HT-29 (cell line): ENCODE measurements at places on chromosomes 7 and 10.

GRCh38 chr7:40909346-40909980, 774.7 kb downstream of the SUGCT start:
- no peak for DNase-seq

DNA sequence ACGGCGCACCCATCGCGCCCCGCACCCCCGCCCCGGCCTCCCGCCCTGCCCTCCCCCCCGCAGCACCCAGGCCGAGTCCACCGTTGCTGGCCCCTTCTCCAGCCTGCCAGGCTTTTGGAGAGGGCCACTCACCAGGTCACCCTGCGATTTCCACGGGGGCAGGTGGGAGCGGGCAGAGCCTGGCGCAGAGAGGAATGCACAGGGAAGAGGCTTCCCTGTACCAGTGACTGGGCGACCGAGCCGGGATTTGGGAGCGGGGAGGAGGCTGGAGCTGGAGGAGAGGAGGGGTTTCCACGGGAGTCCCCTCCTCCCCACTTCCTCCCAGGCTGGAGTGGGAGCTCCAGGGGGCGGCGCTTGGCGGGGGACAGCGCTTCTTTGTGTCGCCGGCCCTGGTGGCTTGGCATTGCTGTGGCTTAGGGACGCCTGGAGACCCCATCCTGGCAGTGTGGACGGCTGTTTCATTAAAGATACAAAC, 19.3 kb downstream of the TCAF1 start:
- no peak for DNase-seq

DNA sequence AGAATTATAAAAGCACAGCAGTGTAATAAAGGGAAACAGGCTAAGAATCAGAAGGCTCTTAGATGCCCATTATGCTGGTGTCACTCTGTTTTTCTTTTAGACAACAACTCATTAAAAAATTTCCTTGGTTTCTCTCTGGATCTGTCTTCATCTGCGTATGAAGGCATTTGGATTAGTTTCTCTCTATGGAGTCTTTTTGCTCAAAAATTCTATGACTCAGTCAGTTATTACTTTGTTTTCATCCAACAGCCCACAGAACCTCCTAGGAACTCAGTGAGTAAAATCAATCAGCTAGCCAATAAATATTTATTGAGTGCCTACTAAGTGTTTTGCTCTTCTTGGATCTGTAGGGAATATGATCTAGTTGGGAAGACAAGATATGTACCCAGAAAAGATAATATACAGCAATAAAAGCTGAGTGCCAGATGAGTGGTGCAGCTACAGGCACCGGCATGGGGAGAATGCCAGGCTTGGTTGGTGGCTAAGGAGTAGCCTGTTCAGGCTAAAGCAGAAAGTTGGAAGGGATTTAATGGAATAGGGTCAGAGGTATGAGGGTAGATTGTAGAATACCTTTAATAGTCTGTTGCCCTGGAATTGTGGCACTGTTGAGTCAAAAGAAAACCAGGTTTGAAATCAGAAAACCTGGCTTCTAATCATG, 156.2 kb downstream of the LRRC4 start:
- no peak for DNase-seq

DNA sequence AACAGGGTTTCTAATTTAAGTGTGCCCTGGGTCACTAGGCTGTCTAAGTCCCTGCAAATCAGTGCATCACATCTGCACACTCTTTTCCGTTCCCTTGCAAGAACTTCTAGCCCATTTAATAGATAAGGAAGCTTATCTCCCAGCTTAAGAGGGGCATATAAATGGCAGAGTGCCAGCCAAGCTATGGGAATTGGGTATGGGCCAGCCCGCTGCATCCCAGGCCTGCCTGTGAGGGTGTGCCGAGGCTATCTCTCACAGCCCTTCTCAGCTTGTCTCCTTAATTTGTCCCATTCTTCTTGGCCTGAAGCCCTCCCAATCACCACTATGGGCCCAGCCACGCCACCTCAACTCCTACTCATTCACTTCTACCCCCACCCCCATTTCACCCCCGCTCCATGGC, 14.7 kb downstream of the AQP1 start:
- no peak for DNase-seq

DNA sequence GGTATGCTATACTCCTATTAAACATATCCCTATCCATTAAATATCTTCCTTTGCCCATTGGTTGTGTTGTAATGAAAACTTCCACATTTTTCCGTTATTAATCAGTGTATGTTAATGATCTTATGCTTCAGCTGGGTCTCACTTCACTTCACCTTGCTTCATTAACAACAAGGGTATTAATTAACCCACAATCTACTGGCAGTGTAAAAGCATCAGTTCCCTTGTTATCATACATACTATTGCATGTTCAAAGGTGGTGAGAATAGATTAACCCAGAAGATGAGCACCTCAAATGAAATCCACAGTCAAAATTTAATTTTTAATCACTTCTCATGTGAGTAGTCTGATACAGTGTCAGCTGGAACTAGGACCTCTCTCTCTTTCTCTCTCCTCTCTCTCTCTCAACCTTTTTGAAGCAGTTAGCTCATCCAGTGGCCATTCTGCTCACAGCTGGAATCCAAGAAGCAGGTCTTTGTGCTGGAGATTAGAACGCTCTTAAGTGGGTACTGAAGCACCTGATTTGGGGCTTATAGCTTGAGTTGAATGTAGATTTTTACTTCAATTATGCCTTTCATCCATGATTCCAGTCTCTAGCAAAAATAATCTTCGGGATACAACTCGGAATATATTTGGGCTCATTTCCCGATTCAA, 172.3 kb downstream of the RAPGEF5 start:
- DNase-seq: no peak

DNA sequence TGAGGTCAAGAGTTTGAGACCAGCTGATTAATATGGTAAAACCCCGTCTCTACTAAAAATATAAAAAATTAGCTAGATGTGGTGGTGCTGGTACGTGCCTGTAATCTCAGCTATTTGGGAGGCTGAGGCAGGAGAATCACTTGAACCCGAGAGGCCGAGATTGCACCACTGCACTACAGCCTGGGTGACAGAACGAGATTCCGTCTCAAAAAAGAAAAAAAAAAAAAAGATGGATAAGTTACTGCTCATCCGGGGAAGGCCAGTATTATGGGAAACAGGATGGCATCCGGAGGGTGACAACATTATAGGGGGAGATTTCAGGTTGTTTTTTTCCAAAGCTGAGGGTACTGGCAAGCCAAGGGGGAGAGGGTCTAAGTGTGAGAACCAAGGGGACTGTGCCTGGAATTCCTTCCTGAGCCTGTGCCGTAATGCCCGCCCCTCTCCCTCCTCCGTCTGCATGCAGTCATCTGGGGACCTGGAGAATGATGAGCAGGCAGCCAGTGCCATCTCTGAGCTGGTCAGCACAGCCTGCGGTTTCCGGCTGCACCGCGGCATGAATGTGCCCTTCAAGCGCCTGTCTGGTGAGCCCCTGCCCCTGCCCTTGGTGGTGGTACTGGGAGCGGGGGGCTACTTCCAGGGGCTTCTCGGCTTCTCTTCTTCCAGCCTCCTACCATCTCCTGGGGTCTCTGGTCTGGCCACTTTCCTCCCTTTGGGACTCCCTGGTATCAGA, 4.4 kb downstream of the LAMTOR4 start:
- DNase-seq: no peak

- no peak for DNase-seq
Observed at GRCh38 chr7:17209101-17209500, 89.4 kb upstream of the AHR start.

- DNase-seq: peak; percentile 1
Observed at GRCh38 chr10:105188737-105189462, 547.8 kb downstream of the SORCS3 start.

DNA sequence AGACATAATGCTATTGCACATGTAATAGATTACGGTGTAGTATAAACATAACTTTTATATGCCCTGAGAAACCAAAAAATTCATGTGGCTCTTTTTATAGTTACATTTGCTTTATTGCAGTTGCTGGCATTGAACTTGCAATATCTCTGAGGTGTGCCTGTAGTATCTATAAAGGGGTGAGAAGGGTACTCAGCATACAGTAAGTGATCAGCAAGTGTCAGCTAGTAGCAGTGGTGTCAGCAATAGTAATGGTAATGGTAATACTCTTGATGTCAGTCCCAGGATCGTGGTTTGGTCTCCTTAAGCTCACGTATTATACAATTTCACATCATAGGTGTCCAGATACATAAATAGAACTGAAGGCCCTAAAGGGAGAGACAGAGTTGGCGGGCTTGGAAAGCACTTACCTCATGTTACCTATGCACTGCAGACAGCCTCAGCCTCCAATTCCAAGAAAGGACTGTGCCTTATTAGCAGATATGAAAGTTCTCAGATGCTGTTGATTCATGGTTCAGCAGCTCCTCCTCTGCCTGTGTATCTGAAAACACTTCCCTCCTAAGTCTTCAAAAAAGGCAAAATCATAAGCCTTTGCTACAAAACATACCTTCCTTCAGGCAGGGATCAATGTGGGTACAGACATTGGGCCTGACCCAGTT, 6.6 kb upstream of the GIMAP7 start:
- no peak for DNase-seq

DNA sequence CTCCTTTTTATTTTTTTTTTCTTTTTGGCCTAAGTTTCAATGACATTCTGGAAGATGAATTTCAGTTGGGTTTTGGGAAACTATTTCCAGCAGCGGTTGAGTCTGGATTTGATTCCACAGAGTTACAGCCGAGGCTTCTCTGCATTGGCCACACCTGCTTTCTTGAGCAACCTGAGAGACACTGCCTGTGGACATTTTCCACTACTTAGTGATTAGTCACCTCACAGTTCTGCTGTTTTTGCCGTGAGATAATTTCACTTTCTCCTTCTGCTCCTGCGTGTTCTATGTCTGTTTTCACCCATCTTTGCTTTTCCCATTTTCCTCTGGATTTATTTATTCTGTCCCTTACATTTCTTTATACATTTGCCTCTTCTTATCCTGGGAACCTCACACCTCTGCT, 243.0 kb downstream of the BICC1 start:
- DNase-seq: no peak

- no peak for DNase-seq
Observed at GRCh38 chr7:112080441-112080840, 125.8 kb downstream of the DOCK4 start.

DNA sequence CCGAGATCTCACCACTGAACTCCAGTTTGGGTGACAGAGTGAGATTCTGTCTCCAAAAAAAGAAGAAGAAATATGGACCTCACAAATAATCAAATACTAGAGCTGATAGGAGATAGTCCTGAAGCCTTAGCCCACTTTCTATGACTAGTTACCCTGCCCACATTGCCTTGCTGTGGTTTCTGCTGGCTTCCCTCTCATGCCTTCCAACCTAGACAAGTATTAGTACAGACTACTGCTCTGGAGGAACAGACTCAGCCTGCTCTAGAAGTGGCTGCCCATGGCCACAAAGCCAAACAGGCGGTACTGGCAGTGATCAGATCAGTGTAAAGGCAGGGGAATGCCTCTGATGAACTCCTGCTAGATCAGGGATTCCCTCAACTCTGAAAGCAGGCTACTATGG, 89.7 kb upstream of the PRKAR2B start:
- no peak for DNase-seq

DNA sequence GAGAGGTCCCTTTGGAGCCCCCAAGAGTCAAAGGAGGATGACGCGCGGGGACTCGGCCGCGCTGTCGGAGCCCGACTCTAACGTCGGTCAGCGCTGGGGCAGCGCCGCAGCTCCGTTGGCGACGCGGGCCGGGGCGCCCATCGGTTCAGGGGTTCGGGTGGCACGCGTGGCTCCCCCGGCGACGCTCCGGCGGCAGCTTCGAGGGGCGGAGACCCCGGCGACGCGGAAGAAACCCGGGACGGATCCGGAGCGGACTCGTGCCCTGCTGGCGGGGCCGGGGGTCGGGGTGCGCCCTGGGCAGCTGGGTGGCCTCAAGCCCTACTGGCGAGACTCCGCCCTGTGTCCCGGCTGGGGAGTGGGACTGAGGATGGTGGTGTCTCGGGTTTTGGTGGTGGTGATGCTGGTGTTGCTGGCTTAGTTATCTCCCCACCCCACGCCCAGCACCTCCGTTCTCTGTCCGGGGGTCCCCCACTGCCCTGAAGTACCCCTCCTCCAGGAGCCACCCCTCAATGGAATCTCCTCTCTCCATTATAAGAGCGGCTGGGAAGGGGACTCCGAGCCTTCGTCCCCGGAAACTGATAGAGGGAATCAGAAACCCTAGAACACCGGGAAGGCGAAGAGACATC, at the start of gene NAT16:
TSS of gene NAT16 (minus strand) at position 164 of the 626 bp plus-strand sequence. CDS start 5,486 bp downstream, outside the sequence.
- no peak for DNase-seq

DNA sequence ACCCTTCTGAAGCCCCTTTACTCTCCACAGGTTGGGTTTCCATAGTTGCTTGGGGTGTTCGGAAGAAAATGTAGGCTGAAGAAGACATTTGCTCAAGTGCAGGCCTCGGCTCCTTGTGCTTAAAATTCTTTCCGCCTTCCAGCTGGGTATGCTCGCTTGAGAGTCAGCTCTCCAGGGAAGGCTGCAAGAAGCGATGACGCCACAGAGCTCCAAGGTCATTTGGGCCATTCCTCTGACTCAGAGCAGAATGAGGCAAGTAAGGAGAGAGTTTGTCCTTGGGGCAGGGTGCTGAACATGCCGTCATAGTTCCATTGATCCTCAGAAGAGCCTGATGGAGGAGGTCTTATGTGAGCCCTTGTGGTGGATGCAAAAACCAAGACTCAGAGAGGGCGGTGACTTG, 27.4 kb upstream of the HSPA12A start:
- no peak for DNase-seq

GRCh38 chr7:51299391-51300133, 17.0 kb downstream of the COBL start:
- DNase-seq: no peak

- no peak for DNase-seq
Observed at GRCh38 chr7:40356312-40356711, 221.5 kb downstream of the SUGCT start.

GRCh38 chr10:51999096-51999495, 299.7 kb upstream of the CSTF2T start:
- no peak for DNase-seq

- no peak for DNase-seq
Observed at GRCh38 chr10:124415210-124415609, 3.5 kb downstream of the OAT start.

- no peak for DNase-seq
Observed at GRCh38 chr7:134866617-134867016, 87.2 kb downstream of the CALD1 start.

DNA sequence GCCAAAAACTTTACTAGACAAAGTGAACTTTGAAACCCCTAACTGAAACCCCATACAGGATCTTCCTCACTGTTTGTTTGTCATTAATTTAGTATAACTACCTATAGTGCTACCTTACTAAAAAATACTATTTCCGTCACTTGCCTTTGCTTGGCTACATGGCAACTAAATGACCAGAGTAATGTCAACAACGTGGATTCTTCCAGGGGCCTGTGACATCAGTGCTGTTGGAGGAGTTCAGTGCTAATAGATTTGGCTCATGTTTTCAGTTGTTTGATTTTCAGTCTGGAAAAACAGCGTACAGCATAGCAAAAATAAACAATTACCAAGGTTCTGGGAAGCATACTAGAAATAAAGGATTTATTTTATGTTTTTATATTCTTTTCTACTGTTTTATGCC, 3.0 kb upstream of the ASB15 start:
- DNase-seq: no peak
